ENCODE measurements at places on chromosomes 7 and 10. TPM values are rescaled to one million over a fixed set of nuclear protein-coding genes. Genes with fewer than 3 reads are reported as not detected.

- H3K27me3 ChIP-seq = no peaks in the 10 kb centered on the region
- DNase-seq = no peak
- no peaks in the 10 kb centered on the region for H3K36me3 ChIP-seq
- H3K4me3 ChIP-seq = no peak overlapping the region
- no peak overlapping the region for H3K27ac ChIP-seq
- no peaks in the 10 kb centered on the region for H3K4me1 ChIP-seq
Observed at GRCh38 chr7:98372993-98373392, 27.9 kb downstream of the BAIAP2L1 start.

- H3K27me3 ChIP-seq = no peaks in the 10 kb centered on the region
- no peak overlapping the region for H3K27ac ChIP-seq
- DNase-seq = no peak
- H3K4me1 ChIP-seq = no peaks in the 10 kb centered on the region
Observed at GRCh38 chr10:100490531-100490930, 27.7 kb downstream of the WNT8B start.

GRCh38 chr7:29272057-29272456 lies 77.5 kb downstream of the CHN2 start:
- no peaks in the 10 kb centered on the region for H3K36me3 ChIP-seq
- no peaks in the 10 kb centered on the region for H3K27me3 ChIP-seq
- H3K4me3 ChIP-seq = no peak overlapping the region
- no peaks in the 10 kb centered on the region for H3K4me1 ChIP-seq

GRCh38 chr7:91374321-91374989 lies 110.2 kb downstream of the FZD1 start:
- no peaks in the 10 kb centered on the region for H3K36me3 ChIP-seq
- H3K27me3 ChIP-seq = no peaks in the 10 kb centered on the region
- DNase-seq = no peak
- no peak overlapping the region for H3K27ac ChIP-seq
- H3K4me1 ChIP-seq = no peaks in the 10 kb centered on the region

DNA sequence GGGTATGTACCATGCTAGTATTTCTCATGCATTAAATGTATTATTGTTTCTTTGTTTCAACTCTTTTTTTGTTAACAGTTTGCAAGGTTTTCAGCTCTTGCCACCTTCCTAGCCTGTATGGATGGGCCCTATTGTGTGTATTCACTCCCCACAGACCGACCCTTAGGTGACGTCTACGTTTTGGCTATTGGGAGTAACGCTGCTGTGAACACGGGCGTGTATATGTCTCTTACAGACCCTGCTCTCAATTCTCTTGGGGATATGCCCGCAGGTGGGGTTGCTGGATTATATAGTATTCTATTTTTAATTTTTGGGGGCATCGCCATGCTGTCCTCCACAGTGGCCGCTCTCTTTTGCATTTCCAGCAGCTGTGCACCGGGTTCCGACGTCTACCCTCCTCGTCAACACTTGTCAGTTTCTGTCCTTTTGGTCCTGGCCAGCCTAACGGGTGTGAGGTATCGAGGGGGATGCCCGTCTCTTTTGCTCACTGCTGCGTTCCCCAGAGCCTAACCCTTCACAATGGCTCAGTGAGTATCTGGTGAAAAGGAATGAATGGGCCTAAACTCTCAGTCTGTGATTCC lies 64.1 kb upstream of the GNA12 start:
- no peaks in the 10 kb centered on the region for H3K4me1 ChIP-seq
- DNase-seq = no peak
- no peaks in the 10 kb centered on the region for H3K36me3 ChIP-seq

DNA sequence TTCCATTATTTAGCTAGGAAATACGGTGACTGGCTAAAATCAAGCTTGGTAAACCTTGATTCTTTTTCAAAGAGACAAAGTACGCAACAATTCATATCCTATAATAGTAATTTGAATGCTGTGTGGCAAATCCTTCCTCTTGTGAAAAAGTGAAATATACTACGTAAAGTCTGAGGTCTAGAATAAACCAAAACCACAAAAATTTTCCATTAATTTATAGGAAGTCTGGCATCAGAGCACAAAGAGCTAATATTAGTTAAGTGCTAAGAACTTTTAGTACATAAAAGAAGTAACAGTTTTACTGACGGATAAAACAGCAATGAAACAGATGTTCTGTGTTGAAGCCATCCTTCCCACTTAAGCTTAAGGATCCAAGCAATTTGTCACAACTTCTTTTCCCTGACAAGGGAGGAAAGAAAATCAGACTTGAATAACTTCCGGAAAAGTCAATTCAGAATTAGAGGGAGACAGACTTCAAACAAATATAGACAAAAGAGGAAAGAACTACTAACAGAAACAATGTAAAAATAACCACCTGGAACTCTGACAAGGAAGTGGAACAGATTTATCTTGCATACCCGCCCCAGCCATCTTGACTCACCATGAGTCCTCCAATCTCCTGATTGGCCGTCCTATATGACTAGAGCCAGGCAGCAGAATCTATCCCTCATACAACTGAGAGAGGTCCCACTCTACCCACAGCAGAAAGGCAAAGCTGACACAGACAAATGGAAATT lies 34.6 kb downstream of the RHEB start:
- H3K27me3 ChIP-seq = no peaks in the 10 kb centered on the region
- H3K4me3 ChIP-seq = no peak overlapping the region
- DNase-seq = no peak
- no peaks in the 10 kb centered on the region for H3K4me1 ChIP-seq

DNA sequence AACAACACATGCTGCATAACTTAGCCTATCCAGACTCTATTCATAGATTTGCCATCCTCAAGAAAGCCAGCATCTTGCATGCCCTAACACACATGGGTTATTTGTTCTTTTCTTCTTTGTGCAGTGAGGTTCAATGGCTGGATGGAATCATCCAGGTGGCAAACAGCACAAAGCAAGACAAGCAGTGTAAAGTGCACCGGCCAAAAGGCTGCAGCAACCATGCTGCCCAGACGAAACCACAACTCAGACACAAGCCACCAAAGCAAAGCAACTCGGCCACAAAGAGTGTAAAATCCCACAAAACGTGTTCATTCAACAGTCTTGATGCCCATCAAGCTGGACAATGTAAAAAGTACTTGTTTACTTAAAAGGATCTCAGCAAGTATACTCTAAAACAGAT lies 76.9 kb downstream of the PIP4K2A start:
- no peaks in the 10 kb centered on the region for H3K27me3 ChIP-seq
- H3K36me3 ChIP-seq = no peaks in the 10 kb centered on the region
- no peak overlapping the region for H3K4me3 ChIP-seq
- DNase-seq = no peak
- no peak overlapping the region for H3K27ac ChIP-seq
- no peaks in the 10 kb centered on the region for H3K4me1 ChIP-seq

DNA sequence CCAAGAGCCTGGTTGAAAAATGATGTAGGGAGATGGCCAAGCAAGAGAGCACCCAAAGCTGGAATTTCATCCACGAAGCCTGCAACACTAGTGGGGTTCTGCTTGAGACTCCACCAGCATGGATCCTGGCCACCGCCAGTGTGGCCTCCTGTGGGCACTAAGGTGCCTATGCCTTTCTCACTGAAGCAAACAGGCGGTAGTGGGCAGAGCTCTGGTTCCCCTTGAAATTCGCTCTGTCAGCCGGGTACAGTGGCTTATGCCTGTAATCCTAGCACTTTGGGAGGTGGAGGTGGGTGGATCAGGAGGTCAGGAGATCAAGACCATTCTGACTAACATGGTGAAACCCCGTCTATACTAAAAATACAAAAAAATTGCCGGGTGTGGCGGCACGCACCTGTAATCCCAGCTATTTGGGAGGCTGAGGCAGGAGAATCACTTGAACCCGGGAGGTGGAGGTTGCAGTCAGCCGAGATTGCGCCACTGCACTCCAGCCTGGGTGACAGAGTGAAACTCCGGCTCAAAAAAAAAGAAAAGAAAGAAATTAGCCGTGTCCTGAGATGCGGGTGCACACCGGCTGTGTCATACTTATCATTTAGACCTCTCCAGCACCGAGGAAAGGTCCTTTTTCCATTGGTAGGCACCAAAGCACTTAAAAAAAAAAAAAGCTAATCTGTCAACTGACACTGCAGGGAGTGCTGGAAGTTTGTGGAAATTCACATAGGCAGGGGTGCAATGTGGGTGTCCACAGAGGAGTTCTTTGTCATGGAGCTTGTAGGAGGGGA lies 28.3 kb downstream of the CCM2 start:
- no peak overlapping the region for H3K27ac ChIP-seq
- no peaks in the 10 kb centered on the region for H3K27me3 ChIP-seq
- H3K36me3 ChIP-seq = no peaks in the 10 kb centered on the region
- peak overlapping the region; percentile 7 for H3K4me3 ChIP-seq

- no peak overlapping the region for H3K4me3 ChIP-seq
- no peak overlapping the region for H3K27ac ChIP-seq
- DNase-seq = peak; percentile 85
- no peaks in the 10 kb centered on the region for H3K27me3 ChIP-seq
Observed at GRCh38 chr7:129218514-129219062, 6.2 kb upstream of the AHCYL2 start.

- H3K27me3 ChIP-seq = no peaks in the 10 kb centered on the region
- H3K27ac ChIP-seq = no peak overlapping the region
- H3K36me3 ChIP-seq = no peaks in the 10 kb centered on the region
- H3K4me3 ChIP-seq = no peak overlapping the region
Observed at GRCh38 chr10:45997994-45998763, 25.9 kb downstream of the TIMM23 start.

DNA sequence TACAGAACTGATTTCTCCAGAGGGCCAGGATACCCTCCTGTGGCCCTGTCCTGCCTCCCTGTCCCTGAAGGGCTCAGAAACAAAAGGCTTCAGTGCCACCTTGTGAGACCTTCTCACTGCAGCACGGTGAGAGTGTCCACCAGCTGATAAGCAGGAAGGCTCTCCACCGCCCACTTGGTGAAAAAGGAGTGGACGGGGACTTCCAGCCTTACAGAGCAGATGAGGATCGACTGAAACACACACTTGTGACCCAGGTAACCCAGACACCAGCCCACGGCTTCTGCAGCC lies 330.1 kb downstream of the GRID1 start:
- H3K27me3 ChIP-seq = no peaks in the 10 kb centered on the region
- H3K27ac ChIP-seq = no peak overlapping the region
- H3K4me3 ChIP-seq = no peak overlapping the region
- no peak for DNase-seq

DNA sequence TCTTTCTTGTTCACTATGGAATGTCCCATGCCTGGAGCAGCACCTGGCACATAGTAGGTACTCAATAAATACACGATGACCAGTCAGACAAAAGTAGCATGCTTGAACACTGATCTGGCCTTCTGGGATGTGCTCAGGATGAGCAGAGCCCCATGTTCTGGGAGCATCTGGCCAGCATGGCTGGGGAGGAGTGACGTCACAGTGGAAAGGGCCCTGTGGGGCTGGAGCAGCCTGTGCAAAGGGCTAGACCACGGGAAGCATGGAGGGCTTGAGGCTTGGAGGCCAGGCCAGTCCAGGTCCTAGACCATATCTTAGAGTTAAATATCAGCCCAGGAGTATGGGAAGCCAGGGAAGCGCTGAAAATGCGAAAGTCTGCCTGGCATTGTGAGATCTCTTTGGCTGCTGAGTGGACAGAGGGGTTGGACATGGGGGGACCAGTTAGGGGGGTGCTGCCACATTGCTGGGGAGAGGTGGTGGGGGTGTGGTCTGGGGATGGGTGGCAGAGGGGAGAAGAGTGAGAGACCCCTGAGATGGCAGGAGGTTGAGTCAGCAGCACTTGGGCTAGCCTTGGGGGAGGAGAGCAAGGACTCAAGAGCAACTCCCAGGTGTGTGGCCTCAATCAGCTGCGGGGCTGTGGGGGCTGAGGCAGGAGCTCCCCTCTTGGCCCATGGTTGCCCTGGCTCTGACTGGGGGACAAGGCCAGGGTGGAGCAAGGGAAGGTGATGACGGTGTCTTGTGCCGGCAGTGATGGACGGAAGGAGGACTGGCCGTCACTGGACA lies 34.9 kb downstream of the ZCCHC24 start:
- H3K27ac ChIP-seq = no peak overlapping the region
- no peaks in the 10 kb centered on the region for H3K36me3 ChIP-seq
- H3K27me3 ChIP-seq = no peaks in the 10 kb centered on the region
- H3K4me1 ChIP-seq = peaks cover 36% of the 10 kb centered on the region

DNA sequence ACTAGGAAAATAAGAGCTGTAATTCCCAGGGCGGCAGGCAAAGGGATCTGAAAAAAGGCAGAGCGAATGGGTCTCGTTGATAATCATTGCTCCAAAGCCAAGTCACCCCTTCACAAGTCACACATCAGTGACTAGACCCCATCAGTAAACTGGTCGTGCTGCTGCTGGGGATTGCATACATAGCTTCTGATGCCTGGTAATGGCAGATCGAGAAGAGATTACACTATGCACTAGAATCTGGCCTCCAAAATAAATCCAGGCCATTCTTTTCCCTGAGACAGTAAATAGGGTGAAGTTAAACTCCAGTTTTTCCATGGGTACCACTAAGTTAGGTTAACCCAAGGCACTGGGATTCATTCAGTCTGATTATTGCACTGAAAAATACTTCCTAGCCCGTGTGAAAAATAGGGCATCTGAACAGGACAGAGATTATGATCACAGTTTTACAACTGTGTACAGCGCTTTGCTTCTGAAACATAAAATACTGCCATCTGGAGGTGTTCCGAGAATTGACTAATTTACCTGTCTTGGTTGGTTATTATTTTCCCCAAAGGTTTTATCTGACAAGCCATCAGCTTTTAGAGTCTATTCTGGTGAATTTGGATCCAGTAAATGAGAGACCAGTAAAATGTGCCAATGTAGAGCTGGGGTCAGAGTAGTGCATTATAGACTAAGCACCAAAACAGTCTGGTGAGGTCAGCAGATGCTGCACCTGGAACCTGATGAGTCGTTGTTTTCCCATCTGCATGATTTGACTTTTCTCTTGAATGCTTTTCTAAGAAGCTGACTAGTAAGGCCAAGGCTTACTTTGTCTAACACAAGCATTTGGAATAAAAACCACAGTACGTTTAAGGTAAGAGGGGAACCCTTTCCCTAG lies 82.9 kb upstream of the AFAP1L2 start:
- H3K27ac ChIP-seq = no peak overlapping the region
- H3K27me3 ChIP-seq = no peaks in the 10 kb centered on the region
- H3K36me3 ChIP-seq = no peaks in the 10 kb centered on the region
- H3K4me3 ChIP-seq = no peak overlapping the region

DNA sequence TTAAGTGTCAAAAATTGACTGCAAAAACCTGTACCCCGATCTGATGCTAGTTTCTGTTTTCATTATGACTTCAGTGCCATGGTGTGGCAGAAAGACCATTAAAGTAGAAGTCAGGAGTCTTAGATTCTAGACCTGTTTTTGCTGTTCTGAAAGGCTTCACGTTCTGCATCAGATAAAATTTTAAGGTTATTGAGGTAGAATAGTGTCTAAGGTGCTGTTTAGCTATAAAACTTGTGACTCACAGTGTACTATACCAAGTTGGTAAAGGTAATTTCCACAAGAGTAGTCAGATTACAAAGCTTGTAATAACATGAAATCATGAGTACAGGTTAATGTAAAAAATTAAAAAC lies 38.6 kb downstream of the ZNRF2 start:
- H3K27me3 ChIP-seq = no peaks in the 10 kb centered on the region
- no peak for DNase-seq
- peak overlapping the region; percentile 71 for H3K27ac ChIP-seq
- no peaks in the 10 kb centered on the region for H3K36me3 ChIP-seq
- H3K4me1 ChIP-seq = peaks cover 4% of the 10 kb centered on the region
- H3K4me3 ChIP-seq = no peak overlapping the region

GRCh38 chr7:85638394-85638793 lies 451.5 kb upstream of the SEMA3D start:
- no peaks in the 10 kb centered on the region for H3K4me1 ChIP-seq
- DNase-seq = no peak
- no peaks in the 10 kb centered on the region for H3K27me3 ChIP-seq
- no peak overlapping the region for H3K27ac ChIP-seq
- no peak overlapping the region for H3K4me3 ChIP-seq

MUC3A gene
- 28.8 TPM for total RNA-seq

TMEM184A gene
- total RNA-seq = 59.2 TPM

LRRTM3 gene
- total RNA-seq = 2.3 TPM

RGS10 gene
- total RNA-seq = 12.4 TPM

OR2A42 gene
- not detected for total RNA-seq

ANKRD2 gene
- 13.9 TPM for total RNA-seq

GPR22 gene
- not detected for total RNA-seq

NANOS1 gene
- 4.3 TPM for total RNA-seq

ABCB4 gene
- 0.05 TPM for total RNA-seq

DNAJC12 gene
- 22.7 TPM for total RNA-seq
